Stimulated activated CD4-positive, alpha-beta T cell treated with anti-CD3 and anti-CD28 coated beads, Interleukin-4, amount 100 ng/mL, for 1 hour (primary cell): ENCODE measurements at places on chromosomes 3 and 15.

- DNase-seq, result no peak
Observed at GRCh38 chr3:113626503-113627371, 69.7 kb downstream of the USF3 start.

DNA sequence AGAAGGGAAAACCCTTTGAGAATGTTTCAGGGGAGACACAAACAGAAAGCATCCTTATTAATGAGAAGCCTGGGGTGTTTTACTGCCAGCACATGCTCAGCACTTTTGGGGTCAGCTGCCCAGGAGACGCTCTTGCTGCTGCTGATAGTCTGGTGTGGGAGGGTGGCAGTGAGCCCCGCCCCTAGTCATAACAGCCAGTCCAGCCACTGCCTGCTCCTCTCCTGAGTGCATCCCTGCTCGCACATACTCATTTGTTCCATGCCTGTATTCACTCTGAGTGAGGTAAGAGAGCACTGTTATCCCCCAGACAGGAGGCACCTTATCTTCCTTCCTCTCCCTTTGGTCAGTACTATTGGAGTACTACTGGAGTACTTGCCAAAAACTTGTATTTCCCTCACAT, 101.3 kb downstream of the ETFA start:
- DNase-seq, result no peak

DNA sequence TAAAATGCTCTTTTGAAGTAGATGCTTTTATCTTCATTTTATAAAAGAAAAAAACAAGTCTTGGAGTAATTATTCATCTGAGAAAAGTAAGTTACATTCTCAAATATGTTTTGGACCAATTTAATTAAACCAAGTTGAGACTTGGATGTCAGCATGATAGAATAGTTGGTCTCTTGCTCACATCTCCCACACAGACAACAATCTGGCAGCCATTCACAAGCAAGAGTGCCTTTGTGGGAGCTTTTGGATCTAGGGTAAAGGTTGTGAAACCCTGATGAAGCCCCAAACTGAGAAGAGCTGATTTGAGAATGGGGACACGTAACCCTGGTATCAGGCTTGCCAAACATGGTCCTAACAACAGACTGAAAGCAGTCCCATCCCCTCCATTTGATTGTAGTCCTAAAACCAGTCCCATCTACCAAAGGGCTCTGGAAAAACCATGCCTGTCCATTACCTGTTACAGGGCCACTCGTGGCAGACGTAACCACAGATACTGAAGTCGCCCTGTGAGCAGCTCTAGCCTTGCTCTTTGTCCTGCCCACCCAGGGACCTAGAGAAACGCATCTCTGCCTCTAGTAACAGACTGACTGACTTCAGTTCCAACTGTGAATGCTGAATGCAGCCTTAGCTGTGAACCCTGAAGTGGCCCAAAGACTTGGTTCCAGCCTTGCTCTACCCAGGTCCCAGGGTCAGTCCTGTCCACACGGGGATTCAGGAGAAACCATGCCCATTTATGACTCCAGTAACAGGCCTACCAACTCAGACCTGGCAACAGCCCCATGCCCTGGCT, 145.5 kb upstream of the SYNPR start:
- DNase-seq, result no peak

GRCh38 chr3:195207731-195208130, 63.2 kb downstream of the XXYLT1 start:
- DNase-seq, result no peak

GRCh38 chr3:152139651-152140050, 129.1 kb upstream of the MBNL1 start:
- no peak for DNase-seq

GRCh38 chr3:42680271-42680670, 5.1 kb upstream of the KLHL40 start:
- DNase-seq, result no peak

- no peak for DNase-seq
Observed at GRCh38 chr15:51191072-51191670, 96.5 kb upstream of the TNFAIP8L3 start.

- DNase-seq, result no peak
Observed at GRCh38 chr3:58049143-58049785, 41.0 kb downstream of the FLNB start.

DNA sequence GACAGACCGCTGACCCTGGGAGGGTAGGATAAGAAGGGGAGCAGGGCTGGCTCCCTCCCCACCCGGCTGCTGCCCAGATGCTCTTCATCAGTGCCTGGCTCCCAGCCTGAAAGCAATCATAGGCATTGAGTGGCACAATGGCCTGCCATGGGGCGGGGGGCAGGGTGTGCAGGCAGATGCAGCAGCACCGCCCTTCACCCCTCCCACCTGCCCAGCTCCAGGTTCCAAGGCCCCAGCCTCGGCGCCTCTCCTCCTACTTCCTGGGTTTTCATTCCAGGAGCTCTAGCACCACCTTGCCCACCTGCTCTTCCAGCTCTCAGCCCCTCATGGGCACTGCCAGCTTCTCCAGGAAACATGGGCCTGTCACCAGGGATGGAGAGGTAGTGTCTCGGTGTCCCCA, 101.7 kb downstream of the MEGF11 start:
- DNase-seq, result no peak

GRCh38 chr3:17307887-17308286, 423.1 kb downstream of the PLCL2 start:
- no peak for DNase-seq

GRCh38 chr15:29896062-29896461, 73.8 kb upstream of the TJP1 start:
- DNase-seq, result no peak

GRCh38 chr3:44348993-44349392, 10.4 kb downstream of the TCAIM start:
- no peak for DNase-seq

GRCh38 chr3:51269466-51269865, 115.6 kb upstream of the MANF start:
- DNase-seq, result no peak

GRCh38 chr3:152772674-152773225, 62.2 kb upstream of the P2RY1 start:
- DNase-seq, result no peak

- no peak for DNase-seq
Observed at GRCh38 chr3:123611082-123611481, 26.2 kb upstream of the HACD2 start.

GRCh38 chr3:113736548-113737089, 9.4 kb downstream of the NAA50 start:
- no peak for DNase-seq

- no peak for DNase-seq
Observed at GRCh38 chr3:173371848-173372487, 25.6 kb upstream of the NLGN1 start.

GRCh38 chr3:38349684-38350359, 3.2 kb downstream of the XYLB start:
- no peak for DNase-seq

- no peak for DNase-seq
Observed at GRCh38 chr3:193909387-193909786, 226.6 kb upstream of the HES1 start.

DNA sequence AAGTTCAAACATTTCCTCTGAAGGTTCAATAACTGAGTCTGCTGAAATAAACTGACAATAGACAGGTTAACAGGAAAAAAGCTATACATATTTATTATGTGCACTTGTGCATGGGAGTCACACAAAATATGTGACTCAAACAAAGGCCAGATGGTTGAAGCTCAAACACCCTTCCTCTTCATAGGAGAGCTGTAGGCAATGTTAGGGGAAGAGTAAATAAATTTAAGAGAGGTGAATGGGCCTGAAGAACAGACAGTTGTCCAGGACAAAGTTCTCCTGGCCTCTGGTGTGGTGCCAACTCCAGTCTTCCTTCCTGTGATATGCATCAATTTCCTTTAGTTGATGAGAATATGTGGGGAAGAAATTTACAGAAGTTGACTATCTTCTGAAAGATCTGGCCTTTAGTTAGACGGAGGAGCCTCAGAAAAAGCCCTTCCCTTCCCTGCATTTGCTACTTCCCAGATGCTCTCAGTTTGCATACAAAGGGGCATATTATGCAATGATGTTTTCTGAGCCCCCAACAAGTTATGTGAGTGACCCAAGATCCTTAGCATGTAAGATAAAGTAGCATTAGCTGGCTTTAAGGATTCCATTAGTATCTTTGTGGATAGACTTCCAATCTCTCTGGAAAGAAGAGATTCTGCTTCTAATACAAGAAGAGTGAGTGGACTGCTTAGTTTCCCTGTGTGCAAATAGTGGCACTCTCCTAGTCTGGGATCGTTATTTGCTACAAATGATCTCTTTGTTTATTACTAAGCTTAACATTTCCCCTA, 96.4 kb upstream of the IGSF10 start:
- no peak for DNase-seq

DNA sequence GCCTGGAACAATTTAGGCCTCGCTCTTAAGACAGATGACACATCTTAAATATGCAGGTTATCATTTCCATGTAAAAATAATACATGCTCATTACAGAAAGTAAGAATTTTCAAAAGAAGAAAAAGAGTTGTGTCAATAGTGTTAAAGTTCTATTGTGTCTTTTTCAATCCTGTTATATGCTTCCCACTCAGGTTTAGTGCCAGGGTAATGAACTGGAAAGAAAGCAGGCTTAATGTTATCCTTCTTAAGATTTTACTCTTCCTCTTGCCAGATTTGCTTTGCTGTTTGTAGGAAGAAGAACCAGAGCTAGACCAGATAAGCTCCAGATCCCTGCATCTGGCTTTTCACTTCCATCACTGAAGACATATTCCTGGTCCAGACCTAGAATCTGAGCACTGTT, 128.6 kb downstream of the TPRG1 start:
- DNase-seq, result no peak

DNA sequence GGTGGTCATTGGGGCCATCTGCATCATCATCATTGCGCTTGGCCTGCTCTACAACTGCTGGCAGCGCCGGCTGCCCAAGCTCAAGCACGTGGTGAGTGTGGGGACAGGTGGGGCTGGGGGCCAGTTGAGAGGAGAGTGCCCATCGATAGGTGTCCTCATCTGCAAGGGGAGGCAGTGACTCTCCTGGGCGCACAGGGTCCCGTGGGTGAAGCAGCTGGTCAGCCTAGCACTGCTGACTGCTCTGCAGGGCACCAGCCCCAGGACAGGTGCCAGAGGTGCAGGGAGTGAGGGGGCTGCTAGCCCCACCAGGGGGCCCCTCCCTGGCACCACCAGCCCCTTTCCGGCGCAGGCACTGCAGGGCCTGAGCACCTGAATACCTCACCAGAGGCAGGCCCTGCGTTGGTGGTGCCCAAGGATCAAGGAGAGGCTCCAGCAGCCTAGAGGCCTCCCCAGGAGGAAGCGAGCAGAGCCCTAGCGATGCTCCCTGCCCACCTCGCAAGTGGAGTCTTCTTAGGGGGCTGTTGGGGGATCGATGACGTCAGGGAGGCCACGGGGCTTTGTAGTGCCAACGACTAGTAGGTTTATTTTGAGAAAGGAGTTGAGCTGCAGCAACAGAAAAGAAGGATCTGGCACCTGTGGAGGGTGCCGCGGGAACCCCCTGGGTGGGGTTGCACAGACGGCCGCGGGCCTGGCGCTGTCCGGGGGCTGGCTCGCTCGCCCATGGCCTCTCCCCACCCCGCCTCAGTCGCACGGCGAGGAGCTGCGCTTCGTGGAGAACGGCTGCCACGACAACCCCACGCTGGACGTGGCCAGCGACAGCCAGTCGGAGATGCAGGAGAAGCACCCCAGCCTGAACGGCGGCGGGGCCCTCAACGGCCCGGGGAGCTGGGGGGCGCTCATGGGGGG, 976 bp upstream of the ABTB1 start:
- DNase-seq, result peak; percentile 33

DNA sequence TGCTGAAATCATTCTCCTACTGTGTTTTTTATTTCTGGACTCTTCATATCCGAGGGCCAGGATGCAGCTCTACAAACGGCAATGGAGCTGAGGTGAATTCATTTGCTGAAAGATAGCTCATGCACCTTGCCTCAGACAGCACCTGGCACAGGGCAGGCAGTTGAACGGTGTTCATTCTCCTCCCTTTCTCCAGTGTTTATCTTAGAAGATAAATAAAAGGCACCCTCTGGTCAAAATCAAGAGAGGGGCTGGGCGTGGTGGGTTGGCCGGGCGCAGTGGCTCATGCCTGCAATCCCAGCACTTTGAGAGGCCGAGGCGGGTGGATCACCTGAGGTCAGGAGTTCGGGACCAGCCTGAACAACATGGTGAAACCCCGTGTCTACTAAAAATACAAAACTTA, 79.3 kb upstream of the LMOD3 start:
- DNase-seq, result no peak

DNA sequence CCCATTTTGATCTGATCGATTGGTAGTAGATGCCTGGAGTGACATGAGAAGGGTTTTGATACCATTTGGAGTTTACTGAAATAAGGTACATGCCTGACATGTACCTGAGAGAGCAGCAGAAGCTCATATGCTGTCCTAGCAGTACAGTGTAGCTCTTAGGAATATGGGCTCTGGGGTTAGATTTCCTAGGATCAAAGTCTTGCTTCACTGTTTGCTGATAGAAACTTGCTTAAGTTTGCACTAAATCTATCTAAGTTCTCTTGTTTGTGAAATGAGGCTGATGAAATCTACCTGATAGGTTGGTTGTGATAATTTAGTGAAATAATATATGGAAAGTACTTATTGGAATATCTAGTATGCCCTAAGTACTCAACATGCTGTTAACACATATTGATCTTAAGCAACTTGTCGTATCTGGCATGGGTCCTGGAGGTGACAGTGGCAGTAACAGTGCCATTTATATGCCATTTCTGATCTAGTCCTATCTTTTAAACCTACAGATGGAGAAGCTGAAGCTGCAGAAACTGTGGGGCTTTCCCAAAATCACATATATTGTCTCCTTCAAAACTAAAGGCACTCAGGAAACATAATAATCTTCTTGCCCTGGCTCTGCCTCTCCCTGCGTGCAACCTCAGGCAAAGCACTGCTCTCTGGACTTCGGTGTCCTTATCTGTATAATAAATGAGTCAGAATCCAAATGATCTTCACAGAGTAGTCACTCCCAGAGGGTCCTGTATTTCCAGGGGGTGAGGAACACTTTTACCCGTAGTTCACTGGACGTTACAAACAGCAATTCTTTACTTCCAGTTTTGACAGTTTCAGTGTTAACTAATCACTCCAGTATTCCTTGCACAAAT, 223.6 kb upstream of the SETMAR start:
- DNase-seq, result no peak

DNA sequence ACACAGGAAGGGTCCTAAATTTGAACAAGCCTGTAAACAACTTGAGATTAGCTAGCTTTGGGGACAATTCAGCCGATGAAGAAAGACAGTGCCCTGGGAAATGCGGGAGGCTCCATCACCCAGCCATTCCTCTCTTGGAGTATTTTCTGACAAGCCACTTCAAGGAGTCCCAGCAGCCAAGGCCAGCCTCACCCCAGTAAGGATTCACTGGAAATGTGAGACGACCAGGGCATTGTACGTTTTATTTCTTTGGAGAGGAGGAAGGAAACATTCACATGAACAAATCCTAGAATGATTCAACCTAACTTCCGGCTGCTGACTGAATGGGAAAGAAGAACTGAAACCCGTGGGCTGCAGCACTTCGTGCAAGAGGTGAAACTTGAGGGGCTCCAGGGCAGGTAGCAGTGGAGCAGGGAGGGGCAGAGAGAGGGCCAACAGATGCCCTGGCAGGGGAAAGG, 116.4 kb upstream of the ARHGEF3 start:
- DNase-seq, result peak; percentile 49

DNA sequence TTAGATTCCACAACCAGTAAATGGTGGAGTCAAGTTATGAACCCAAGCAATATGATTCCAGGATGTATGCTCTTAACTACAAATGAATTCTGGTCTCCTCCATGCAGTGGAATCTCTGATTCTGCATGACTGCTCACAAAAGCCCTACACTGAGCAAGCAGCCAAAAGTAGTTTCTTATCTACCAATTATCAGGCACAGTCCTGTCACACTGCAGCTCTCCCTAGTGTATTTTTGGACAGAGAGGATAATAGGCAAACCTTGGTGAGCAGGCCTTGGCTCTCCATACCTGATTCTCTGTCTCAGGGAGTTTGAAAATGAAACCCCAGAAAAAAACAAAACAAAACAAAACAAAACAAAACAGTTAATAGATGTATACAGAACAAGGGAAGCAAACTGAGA, 3.5 kb upstream of the SSR3 start:
- no peak for DNase-seq
